Endothelial cell of umbilical vein (primary cell): ENCODE measurements at places on chromosomes 7 and 10. TPM values are rescaled to one million over a fixed set of nuclear protein-coding genes. Genes with fewer than 3 reads are reported as not detected.

GLUD1 gene
- 86.6 and 94.7 TPM in 2 replicates for total RNA-seq

DNA sequence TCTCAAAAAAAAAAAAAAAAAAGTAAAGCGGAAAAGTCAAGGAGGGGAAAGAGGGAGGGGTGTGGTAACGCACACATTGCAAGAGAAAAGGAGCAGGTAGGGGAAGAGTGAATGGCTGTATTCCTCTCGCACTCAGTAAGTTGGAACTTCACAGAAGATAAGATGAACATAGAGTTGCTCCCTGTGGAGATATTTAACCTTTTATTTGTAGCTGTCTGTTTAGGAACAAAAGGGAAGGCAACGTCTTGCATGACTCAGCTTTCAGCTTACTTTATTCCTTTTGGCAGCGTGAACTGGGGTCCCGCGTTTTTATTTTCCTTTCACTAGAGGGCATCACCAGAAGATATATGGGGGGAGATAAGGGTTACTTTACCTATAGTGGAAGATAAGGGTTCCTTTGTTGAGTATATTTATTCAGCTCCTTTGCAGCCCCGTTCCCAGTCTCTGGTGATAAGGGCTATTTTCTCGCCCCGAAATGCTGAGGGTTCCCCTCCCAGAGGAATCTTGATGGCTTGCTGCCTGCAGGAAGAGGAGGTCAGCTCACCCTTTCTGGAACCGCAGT is 78.5 kb downstream of the APBB1IP start:
- no peak overlapping the region for H3K27ac ChIP-seq
- H3K4me3 ChIP-seq: no peak overlapping the region
- H3K27me3 ChIP-seq: no peaks in the 10 kb centered on the region
- no peaks in the 10 kb centered on the region for H3K4me1 ChIP-seq

GRCh38 chr10:68212721-68213352 is 19.1 kb downstream of the ATOH7 start:
- H3K4me1 ChIP-seq: no peaks in the 10 kb centered on the region
- H3K4me3 ChIP-seq: no peak overlapping the region
- H3K27me3 ChIP-seq: peaks cover 12% of the 10 kb centered on the region
- H3K36me3 ChIP-seq: no peaks in the 10 kb centered on the region
- peak; percentile 39 for DNase-seq

DNA sequence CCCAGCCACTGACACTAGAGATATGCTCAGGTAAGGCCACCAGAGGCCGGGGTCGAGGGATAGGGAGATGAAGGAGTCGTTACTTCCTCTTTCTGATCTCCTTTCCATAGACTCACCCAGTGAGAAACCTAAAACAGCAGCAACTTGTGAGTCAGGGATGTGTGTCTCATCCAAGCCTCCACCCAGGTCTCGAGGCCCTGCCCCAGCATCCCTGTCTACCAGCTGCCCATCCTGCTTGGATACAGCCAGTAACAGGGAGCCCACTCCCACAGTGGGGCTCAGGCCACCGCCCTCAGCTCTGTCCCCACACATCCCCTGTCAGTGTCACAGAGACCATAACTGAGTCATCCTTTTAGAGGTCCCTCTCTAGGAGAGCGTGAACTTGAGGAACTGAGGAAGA is 49.6 kb upstream of the CHST15 start:
- no peak overlapping the region for H3K27ac ChIP-seq
- no peaks in the 10 kb centered on the region for H3K36me3 ChIP-seq
- no peak for DNase-seq
- no peak overlapping the region for H3K4me3 ChIP-seq

GRCh38 chr7:111043561-111043960 is 47.4 kb upstream of the LRRN3 start:
- DNase-seq: no peak
- no peak overlapping the region for H3K27ac ChIP-seq
- no peak overlapping the region for H3K4me3 ChIP-seq
- no peaks in the 10 kb centered on the region for H3K36me3 ChIP-seq
- H3K27me3 ChIP-seq: no peaks in the 10 kb centered on the region
- peaks cover 4% of the 10 kb centered on the region for H3K4me1 ChIP-seq

DNA sequence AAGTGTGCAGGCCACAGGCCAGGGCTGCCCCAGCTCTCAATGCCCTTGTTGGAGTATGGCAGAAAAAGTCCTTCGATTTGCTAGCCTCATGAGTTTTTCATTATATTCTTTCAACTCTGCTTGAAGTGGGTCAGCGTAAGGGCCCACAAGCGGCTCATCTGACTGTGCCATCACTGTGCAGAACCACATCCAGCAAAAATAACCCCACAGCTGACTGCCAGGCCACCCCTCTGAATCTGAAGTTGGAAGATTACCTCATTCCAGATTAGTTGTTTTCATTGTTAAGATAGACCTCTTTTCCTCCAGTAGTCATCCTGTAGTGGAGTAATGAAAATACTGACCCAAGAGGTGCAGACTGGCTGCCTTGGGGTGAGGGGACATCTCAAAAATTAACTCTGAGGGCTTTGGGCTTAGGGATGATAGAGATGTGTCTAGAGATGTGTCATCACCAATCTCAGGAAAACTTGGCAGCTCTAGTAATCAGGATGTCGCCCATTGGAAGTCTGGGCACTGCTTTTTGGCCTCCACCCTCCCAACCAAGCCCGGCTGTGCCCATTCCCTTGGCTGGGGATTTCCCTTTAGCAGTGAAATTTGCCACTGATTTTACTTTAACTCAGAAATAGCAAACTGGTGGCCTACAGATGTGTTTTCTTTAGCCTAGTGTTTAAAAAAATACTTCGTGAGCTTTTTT is 164.3 kb downstream of the LCOR start:
- H3K27me3 ChIP-seq: no peaks in the 10 kb centered on the region
- no peaks in the 10 kb centered on the region for H3K36me3 ChIP-seq
- no peaks in the 10 kb centered on the region for H3K4me1 ChIP-seq
- H3K27ac ChIP-seq: no peak overlapping the region
- no peak for DNase-seq

DNA sequence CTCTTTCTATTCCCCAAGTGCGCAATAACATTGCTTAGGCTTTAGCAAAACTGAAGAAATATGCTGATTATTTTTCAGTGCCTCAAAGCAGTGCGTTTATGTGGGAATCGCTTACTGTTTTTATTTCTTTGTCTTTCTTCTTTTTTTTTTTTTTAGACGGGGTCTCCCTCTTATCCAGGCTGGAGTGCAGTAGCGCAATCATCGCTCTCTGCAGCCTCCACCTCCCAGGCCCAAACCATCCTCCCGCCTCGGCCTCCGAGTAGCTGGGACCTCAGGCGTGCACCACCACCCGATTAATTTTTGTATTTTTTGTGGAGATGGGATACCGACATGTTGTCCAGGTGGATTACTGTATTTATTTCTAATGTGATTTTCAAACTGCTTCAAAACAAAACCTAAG is 1.2 kb downstream of the DENND10 start:
- no peak for DNase-seq
- no peaks in the 10 kb centered on the region for H3K36me3 ChIP-seq
- H3K27me3 ChIP-seq: no peaks in the 10 kb centered on the region

DNA sequence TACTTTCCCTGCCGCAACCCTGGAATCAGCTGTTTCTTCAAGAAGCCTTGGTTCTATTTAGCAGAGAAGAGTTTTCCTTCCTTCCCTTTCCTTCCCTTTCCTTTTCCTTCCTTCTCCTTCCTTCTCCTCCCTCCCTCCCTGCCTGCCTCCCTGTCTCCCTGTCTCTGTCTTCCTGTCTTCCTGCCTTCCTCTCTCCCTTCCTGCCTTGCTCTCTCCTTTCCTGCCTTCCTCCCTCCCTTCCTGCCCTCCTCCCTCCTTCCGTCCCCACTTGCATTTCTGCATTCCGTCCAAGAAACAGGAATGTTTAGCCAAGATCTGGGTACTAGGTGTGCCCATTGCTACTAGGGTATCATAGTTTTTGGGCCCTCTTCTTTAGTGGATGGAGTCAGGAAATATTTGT is 21.9 kb downstream of the SND1 start:
- H3K27me3 ChIP-seq: no peaks in the 10 kb centered on the region
- H3K4me1 ChIP-seq: peaks cover 24% of the 10 kb centered on the region
- H3K27ac ChIP-seq: no peak overlapping the region
- no peak for DNase-seq
- H3K4me3 ChIP-seq: no peak overlapping the region
- peaks cover 5% of the 10 kb centered on the region for H3K36me3 ChIP-seq

GRCh38 chr7:107194052-107194451 is 25.2 kb downstream of the HBP1 start:
- peaks cover 15% of the 10 kb centered on the region for H3K36me3 ChIP-seq
- DNase-seq: no peak
- H3K27me3 ChIP-seq: no peaks in the 10 kb centered on the region
- H3K27ac ChIP-seq: no peak overlapping the region
- H3K4me1 ChIP-seq: peaks cover 4% of the 10 kb centered on the region

DNA sequence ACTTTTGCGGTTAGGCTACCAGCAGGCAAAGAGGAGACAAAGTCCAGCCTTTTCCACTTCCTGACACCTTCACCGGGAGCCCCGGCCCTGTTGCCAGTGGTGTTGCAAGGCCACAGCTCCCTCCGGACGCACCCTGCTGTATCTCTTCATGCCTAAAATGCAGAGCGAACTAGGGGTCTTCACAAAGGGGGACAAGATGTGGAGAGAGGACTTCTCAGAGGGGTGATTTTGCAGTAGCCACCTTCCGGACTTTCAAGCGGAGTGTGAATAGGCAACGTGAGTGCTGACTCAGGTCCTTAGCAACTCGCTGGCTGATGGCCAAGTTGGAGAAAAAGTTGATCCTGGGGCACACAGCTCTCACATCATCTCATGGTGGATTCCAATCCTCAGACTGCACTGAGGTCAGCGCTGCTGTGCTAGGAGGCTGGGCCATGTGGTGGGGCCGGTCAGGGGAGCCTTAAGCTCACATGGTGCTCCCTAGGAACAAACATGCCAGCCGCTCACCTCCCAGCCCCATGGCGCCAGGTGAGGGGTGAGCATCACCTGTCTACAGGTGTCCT is 166.3 kb downstream of the LCOR start:
- H3K4me3 ChIP-seq: no peak overlapping the region
- DNase-seq: peak; percentile 3
- H3K27ac ChIP-seq: no peak overlapping the region
- H3K27me3 ChIP-seq: no peaks in the 10 kb centered on the region

TAS2R5 gene
- total RNA-seq: 0.85 and 2.0 TPM in 2 replicates

DNA sequence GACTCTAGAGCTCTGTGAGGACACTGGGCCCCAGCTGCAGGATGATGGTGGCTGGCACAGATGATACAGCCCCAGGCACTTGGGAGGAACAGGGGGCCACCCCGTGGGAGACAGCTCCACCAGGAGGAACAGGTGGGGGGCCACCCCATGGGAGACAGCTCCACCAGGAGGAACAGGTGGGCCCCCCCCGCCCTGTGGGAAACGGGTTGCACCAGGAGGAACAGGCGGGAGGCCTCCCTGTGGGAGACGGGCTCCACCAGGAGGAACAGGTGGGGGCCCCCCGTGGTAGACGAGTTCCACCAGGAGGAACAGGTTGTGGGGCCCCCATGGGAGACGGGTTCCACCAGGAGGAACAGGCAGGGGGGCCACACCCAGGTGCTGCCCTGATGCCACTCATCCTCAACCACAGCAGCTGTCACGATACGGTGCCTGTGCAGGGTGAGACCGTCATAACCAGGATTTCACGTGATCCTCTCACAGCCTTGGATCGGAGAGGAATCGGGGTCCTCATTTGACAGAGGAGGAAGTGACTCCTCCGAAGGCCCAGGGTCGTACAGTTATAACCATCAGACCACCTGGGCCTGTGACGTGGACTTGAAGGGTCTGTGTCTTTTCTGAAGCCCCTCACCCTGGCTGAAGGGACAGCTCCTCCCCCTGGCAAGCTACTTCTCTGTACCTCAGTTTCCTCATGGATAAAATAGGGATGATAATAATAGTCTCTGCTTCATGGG is 49.2 kb upstream of the NANOS1 start:
- H3K27ac ChIP-seq: no peak overlapping the region
- DNase-seq: no peak
- H3K4me3 ChIP-seq: no peak overlapping the region
- no peaks in the 10 kb centered on the region for H3K27me3 ChIP-seq

KIAA1549 gene
- 10.9 and 12.4 TPM in 2 replicates for total RNA-seq

DNA sequence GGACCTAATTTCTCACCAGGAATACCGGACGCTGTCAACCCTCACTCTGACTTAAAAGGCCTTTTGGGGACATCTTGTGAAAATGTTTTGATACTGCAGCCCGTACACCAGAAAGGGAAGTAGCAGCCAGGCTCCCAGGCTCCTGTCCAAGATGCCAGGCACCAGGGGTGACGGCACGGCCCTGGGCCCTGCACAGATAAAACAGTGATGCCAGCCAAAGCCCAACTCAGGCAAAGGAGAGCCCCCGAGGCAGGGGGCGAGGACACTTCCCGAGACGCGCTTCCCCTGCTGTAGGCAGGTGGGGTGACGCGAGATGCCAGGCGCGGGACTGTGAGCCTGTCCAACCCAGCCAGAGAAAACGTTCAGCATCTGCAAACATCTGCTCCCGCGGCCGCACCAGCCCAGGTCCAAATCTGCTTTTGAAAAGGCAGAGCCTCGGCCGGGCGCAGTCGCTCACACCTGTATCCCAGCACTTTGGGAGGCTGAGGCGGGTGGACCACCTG is 15.7 kb downstream of the ZFAND2A start:
- H3K27ac ChIP-seq: no peak overlapping the region
- H3K4me3 ChIP-seq: no peak overlapping the region
- H3K4me1 ChIP-seq: no peaks in the 10 kb centered on the region
- H3K36me3 ChIP-seq: peaks cover under 1% of the 10 kb centered on the region
- peak; percentile 45 for DNase-seq

GRCh38 chr10:126570621-126571602 is 99.6 kb downstream of the C10orf90 start:
- H3K4me3 ChIP-seq: no peak overlapping the region
- H3K27ac ChIP-seq: no peak overlapping the region
- no peaks in the 10 kb centered on the region for H3K36me3 ChIP-seq

EVX1 gene
- not detected in 2 replicates for total RNA-seq

DNA sequence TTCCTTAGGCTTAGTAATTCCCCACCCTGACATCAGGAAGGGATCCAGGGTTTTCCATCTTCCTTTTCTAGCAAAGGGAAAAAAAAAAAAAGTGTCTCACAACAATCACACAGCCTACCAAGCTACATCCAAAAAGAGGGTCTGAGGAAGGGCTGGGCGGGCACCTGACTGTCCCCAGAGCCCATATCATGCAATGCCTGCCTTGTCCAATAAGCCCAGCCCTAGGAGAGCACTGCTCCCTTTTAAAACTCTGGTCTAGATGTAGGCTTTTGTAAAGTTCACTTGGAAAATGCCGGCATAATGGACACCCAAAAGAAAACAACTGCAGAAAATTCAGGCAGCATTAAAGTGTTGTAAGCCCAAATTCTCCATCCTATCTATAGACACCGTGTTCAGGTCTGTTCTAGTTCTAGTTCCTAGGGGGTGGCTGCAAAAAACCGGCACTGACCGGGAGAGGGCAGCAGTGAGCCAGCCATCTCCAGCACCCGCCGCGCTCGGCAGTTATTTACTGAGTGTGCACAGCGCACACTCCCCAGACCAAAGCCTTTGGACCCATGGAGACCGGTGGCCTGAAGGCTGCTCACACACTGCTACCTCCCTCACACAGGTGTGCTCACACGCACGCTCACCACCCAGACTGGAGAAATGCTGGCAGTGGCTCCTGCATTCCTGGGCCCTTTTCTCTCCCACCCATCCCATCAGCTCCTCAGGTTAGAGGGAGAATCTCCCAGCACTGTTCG is 48.7 kb downstream of the PODXL start:
- H3K4me3 ChIP-seq: no peak overlapping the region
- peak; percentile 76 for DNase-seq
- peaks cover 18% of the 10 kb centered on the region for H3K4me1 ChIP-seq

BTAF1 gene
- 21.3 and 23.1 TPM in 2 replicates for total RNA-seq

- DNase-seq: no peak
- H3K27me3 ChIP-seq: no peaks in the 10 kb centered on the region
- H3K4me1 ChIP-seq: no peaks in the 10 kb centered on the region
- H3K27ac ChIP-seq: no peak overlapping the region
- no peaks in the 10 kb centered on the region for H3K36me3 ChIP-seq
- no peak overlapping the region for H3K4me3 ChIP-seq
Observed at GRCh38 chr10:130713135-130713534, 576.9 kb downstream of the GLRX3 start.

FZD1 gene
- total RNA-seq: 3.2 and 3.4 TPM in 2 replicates
